Germinal center (tissue), 1 donor: ENCODE measurements at places on chromosomes 7 and 10.

GRCh38 chr7:27808626-27809025 is 68.7 kb downstream of the TAX1BP1 start:
- no peak for DNase-seq

DNA sequence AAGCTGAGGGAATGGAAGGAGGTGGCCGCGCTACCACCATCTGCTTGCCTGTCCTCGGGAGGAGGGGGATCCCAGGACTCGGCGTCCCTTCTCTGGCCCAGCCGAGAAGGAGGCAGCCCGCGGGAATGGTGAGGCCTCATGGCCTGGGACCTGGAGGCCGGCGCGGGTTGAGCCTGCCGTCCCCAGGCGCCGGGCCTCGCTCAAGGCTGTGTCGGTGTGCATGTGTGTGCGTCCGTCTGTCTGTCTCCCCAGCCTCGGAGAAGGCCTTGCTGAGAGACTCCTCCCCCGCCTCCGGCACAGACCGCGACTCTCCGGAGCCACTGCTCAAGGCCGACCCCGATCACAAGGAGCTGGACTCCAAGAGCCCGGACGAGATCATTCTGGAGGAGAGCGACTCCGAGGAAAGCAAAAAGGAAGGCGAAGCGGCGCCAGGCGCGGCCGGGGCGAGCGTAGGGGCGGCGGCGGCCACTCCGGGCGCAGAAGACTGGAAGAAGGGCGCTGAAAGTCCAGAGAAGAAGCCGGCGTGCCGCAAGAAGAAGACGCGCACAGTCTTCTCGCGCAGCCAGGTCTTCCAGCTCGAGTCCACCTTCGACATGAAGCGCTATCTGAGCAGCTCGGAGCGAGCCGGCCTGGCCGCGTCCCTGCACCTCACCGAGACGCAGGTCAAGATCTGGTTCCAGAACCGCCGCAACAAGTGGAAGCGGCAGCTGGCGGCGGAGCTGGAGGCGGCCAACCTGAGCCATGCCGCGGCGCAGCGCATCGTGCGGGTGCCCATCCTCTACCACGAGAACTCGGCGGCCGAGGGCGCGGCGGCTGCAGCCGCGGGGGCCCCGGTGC is 1.3 kb downstream of the HMX3 start:
- no peak for DNase-seq

GRCh38 chr10:53765311-53765710 is 992.7 kb upstream of the MBL2 start:
- DNase-seq = no peak

GRCh38 chr7:106609416-106609815 is 51.5 kb downstream of the CCDC71L start:
- no peak for DNase-seq

GRCh38 chr7:8499128-8499527 is 65.7 kb downstream of the NXPH1 start:
- no peak for DNase-seq
